ENCODE measurements at places on chromosomes 1 and 21. TPM values are rescaled to one million over a fixed set of nuclear protein-coding genes. Genes with fewer than 3 reads are reported as not detected.

SELENBP1 gene
- total RNA-seq, result 120 TPM

IGSF9 gene
- not detected for total RNA-seq

CD1E gene
- total RNA-seq, result not detected

ATP1A4 gene
- not detected for total RNA-seq

CITED4 gene
- 2.5 TPM for total RNA-seq

KCNJ15 gene
- 1.7 TPM for total RNA-seq
